ENCODE measurements at places on chromosomes 6 and 20.

DNA sequence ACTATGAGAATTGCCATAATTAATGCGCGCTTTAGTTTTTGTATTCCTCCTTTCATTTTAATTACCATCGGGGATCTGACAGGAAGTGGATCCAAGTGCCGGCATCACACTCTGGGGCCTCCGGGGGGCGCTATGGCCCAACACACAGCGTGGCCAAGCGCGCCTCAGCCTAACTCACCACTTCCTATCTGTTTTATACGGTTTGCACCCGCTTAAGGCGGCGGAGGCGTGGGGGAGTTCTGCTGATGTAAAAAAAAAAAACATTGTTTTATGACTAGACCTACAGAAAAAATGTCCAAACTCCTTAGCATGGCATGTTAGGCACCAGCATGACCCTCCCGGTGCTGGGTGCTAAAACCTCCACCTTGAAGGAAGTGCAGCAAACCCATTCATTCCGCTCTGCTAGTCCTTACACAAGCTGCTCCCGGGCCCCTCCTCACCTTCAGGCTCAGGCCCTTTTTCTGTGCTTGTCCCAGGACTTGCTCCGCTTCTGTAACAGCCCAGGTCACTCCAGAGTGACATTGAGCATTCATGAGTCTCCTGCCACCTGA, 4.5 kb upstream of the EBF4 start:
- DNase-seq: peak; percentile 67

DNA sequence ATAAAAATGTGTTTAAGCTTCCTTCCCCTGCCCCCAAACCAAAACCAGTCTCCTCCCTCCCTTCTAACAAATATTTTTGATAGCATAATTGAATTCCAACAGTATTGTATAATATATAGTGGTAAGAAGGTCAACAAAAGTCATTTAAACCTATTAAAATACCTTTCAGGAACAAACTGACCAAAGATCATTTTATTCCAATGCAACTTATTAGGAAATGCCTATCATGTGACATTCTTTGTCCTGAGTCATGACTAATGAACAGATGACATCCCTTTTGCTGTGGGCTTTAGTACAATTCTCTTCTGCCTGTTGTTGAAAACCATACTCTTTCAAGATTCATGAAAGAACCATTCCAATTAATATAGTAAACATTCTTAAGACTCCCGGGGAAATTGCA, 51.5 kb upstream of the TRAF3IP2 start:
- DNase-seq: no peak

- DNase-seq: no peak
Measured at GRCh38 chr6:167811040-167811439, 15.7 kb upstream of the AFDN start.

GRCh38 chr6:26272171-26272637, 92.8 kb upstream of the BTN3A2 start:
- DNase-seq: no peak

GRCh38 chr6:162124710-162125435, 602.7 kb downstream of the PRKN start:
- no peak for DNase-seq

DNA sequence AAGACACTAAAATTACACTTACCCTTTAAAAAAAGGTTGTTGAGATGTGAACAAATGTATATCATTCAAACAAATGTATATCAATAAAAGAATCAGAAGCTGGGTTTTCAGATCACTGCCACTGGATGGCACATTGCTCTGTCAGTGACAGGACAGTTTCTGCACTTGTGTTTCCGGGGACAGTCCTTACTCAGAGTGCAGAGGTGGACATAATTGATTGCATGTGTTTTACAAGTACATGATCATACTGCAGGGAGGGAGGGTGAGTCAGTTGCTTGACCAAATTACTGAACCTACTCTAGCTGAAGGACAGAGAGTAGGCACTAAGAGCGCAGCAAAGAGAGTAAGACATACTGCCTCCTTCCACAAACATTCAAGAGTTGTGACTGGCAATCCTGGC, 302.3 kb downstream of the TENT5A start:
- no peak for DNase-seq

DNA sequence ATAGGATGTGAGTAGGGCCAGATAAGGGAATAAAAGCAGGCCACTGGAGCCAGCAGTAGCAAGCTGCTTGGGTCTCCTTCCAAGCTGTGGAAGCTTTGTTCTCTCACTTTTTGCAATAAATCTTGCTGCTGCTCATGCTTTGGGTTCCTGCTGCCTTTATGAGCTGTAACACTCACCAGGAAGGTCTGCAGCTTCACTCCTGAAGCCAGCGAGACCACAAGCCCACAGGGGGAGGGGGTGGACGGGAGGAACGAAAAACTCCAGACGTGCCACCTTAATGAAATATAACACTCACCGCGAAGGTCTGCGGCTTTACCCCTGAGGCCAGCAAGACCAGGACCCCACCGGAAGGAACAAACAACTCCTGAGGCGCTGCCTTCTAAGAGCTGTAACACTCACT, 1324.4 kb upstream of the EYS start:
- no peak for DNase-seq

GRCh38 chr20:51750037-51750769, 18.0 kb downstream of the ATP9A start:
- no peak for DNase-seq

- no peak for DNase-seq
Measured at GRCh38 chr6:65170273-65170672, 536.8 kb downstream of the EYS start.

GRCh38 chr6:13304101-13304500, 24.2 kb downstream of the TBC1D7 start:
- no peak for DNase-seq

DNA sequence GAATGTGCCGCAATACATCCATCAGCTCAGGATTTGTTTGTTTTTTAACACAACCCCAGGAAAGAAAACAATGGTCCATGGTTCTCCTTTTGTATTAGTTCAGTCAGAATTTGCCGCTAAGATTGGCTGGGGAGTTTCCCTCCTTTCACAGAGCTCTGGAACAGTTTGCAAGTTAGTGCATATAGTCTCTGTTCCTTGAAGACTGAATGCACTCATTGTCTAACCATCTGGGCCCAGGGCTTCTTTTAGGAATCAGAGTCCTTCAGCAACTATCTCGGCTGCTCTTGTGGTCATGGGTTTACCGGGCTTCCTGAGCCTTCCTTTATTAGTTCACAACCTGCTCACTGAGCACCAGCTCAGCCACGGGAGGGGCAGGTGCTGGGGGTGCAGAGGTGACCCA, 121.3 kb downstream of the SLC23A2 start:
- DNase-seq: no peak

- DNase-seq: peak; percentile 61
Measured at GRCh38 chr6:132746048-132746447, 11.7 kb downstream of the VNN2 start.

DNA sequence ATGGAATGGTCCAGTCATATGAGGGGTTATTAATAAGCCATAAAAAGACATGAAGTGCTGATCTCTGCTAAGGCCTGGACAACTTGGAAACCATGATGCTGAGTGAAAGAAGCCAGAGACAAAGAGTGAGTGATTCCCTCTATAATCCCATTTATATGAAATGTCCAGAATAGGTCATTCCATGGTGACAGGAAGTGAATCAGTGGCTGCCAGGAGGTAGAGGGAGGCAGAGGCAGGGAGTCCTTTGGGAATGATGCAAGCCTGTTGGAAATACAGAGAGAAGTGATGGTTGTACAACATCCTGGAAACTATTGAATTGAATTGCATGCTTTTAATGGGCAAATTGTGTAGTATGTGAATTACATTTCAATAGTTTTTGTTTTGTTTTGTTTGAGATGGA, 26.4 kb downstream of the ANKRD60 start:
- no peak for DNase-seq

DNA sequence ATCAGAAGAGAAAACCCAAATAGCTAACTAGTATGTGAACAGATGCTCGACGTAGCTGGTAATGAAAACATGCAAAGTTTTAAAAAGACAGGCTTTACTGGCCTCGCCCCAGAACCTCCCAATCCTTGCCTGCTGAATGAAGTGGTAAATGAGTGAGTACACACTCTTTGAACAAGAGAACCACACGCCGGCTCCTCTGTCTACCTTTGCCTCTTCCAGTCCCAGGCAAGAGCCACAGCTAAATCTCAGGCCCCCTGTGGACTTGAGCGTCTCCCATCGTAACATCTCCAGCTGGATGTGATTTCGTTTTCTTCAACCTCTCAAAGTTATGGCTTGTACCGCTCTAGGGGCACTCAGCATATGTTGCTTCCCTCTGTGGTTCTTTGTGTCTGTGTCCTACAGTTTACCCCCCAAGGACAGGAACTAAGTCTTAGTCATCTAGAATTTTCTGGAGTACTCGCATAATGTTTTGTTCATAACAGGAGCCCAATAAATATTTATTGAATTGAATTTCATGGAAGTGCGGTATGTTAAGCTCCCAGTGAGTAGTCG, 153.2 kb upstream of the TAB2 start:
- DNase-seq: no peak

DNA sequence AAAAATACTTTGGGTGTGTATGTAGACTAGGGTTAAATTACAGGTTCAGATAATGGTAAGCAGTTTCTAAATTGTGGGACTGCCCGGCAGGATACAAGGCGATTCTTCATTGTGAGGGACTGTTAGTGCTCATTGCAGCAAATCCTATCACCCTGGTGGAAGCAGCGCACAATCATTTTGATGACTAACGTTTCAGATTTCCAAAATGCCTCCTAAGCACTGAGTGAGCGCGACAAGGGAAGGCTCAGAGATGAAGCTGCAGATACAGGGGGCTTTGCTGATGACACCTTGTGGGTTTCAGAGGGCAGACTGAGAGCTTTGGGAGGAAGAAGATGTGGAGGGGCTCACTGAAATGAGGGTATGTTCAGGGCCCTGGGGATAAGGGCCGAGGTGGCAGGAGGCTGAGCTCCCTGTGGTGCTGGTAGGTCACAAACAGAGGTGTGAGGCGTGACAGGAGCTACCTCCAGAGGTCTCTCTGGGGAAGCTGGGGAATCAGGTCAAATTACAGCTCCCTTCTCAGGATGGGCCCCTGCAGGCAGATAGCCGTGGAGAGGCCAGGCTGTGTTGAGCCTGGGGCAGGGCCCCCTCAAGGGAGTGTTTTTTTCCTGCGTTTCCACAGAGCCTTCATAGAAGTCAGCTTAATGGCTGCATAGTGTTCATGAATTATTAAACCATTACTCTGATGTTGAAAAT, 84.5 kb upstream of the FYN start:
- no peak for DNase-seq

DNA sequence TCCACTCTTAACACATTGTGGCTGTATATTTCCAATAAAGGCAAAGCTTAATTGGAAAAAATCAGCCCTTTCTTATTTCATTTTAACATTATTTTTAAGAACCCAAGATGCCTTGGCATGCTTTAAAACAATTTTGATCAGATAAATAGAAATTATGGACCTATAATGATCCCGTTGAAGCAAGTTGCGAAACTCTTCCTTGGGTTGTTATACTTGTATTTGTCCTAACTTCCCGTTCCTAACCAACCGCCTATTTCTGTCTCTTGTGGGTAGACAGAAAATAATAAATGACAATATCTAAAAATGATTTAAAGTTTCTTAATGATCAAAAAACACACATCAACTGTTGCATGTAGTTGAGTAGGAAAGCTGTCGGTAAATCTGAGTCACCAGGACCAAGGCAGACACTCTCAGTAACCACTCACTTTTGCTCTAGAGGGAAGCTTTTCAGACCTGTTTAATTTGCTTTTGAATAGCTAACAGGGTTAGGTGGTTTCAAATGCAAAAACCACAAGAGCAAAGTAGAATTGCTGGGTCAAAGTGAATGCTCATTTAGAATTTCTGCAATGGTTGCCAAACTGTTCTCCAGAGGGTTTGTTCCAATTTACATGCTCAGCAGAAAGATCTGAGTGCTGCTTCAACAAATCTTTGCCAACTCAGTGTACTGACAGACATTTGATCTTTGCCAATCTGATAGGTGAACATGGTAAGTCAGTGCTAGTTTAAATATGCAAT, 34.2 kb upstream of the KCNK5 start:
- DNase-seq: peak; percentile 14

- DNase-seq: no peak
Measured at GRCh38 chr6:144644776-144645175, 359.6 kb downstream of the UTRN start.

DNA sequence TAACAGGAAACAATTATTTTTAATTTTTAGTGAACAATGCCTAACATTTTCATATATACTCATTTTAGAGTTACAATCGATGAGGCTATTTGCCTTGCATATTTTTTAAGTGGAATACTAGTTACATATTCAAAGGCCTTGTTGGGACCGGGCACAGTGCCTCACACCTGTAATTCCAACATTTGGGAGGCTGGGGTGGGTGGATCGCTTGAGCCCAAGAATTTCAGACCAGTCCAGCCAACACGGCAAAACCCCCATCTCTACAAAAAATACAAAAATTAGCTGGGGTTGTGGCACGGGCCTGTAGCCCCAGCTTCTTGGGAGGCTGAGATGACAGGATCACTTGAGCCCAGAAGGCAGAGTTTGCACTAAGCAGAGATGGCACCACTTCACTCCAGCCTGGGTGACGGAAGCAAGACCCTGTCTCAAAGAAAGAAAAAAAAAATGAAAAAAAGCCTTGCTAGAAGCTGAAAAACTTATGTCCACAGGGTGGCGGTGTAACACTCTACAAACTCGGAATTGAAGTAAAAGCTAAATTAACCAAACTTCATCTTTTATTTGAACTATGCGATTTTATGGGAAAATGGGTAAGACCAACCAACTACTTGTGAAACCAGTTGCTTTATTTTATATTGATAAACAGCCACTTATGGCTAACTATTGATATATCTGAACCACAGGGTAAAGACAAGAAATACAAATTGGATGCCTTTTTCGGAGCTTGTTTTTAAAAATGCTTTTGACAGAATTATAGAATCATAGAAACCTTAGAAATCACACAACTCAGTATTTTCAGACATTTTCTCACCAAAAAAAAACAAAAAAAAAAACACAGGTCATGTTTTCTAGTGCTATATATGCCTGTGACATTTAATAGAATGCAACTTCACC, 24.1 kb upstream of the ROS1 start:
- no peak for DNase-seq

DNA sequence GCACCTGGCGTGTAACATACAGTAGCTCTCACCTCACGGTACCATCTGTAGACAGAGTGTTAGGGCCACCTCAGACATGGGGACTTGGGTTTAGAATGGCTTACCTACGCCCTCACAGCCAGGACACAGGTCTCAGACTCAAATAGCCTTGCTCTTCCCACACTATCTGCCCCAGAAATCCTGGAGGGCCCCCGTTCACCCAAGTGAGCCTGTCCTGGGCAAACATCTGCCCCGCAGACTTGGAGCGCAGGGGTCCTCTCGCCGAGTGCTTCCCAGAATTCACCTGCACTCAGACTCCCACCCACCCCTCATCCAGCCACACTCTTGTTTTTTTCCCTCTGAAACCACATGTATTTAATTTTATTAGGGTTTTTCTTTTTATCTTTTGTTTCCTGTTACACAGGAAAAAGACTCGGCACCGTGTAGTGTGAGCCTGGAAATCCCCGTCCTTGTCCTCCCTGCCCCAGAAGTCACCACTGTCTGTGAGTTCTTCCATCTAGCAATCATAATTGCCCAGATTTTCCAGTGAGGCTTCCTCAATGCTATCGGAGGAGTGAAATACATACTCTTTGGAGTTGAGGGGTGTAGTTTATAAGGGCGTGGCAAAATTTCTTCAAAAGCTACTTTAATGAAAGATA, 17.1 kb upstream of the MAP1LC3A start:
- no peak for DNase-seq

- DNase-seq: no peak
Measured at GRCh38 chr6:27608916-27609883, 136.3 kb upstream of the ZNF184 start.

- DNase-seq: no peak
Measured at GRCh38 chr20:10863337-10864060, 189.7 kb upstream of the JAG1 start.
